GM10248 (cell line): ENCODE measurements at places on chromosomes 1 and 21.

GRCh38 chr1:159005676-159006075, 4.0 kb upstream of the IFI16 start:
- no peak for DNase-seq

DNA sequence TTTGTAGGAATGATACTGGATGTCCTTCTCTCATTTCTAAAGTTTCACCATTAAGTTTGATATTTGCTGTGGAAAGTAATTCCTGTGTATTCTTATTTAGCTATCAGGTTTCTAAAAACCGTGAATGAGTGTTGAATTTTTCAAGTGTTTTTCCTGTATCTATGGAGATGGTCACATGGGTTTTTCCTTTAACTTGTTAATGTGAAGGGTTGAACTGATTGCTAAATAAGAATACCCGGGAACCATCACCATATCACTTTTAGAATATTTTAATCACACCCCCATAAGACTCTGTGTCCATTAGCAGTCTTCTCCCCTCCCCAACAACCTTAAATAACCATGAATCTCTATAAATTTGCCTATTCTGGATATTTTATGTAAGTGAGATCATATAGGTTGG, 16.5 kb upstream of the ASAP3 start:
- no peak for DNase-seq

- no peak for DNase-seq
These were observed 14.8 kb downstream of the FAM163A start for GRCh38 chr1:179757933-179758332.

DNA sequence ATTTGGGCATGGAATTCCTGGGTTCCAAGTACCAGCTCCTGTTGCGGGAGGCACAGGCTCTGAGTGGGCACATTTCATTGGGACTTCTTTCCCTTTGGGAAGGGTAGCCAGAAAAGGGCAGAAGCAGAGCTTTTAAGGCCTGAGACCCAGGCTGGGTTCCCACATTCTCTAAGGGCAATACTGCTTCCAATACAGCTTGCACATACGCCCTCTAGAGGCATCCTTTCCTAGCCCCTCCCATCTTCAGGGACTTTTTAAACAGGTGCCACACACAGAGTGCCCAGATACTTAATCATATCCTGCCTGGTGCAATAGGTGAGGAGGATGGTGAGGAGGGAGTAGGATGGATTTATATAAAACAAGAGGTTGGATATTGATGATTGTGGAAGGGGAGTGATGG, 5.7 kb downstream of the GPR88 start:
- DNase-seq: peak; percentile 44

DNA sequence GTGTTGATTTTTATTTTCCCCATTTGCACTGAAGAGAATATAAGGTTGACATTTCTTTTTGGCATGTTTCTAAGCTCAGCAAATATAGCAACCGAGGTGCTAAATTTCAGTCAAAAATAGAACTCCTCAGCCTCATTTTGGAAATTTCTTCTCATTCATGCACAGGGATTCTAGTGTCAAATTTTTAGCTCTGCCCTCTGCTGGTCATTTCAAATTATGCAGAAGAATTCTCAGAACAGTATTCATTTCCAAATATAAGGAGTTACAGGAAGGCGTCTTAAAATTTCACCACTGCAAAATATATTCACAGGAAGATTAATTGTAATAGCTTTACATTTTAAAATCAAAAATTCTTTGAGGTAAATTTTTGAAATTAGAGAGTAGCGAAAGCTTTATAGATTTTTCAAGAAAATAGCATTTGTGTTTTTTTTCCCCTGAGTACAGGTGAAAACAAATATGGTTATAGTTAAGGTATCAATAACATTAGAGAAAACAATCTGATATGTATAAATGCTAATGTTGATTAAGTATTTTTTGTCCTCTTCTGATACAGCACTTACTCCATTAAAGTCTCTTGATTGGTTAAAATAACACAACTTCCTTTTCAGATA, 57.9 kb downstream of the FMN2 start:
- DNase-seq: no peak

DNA sequence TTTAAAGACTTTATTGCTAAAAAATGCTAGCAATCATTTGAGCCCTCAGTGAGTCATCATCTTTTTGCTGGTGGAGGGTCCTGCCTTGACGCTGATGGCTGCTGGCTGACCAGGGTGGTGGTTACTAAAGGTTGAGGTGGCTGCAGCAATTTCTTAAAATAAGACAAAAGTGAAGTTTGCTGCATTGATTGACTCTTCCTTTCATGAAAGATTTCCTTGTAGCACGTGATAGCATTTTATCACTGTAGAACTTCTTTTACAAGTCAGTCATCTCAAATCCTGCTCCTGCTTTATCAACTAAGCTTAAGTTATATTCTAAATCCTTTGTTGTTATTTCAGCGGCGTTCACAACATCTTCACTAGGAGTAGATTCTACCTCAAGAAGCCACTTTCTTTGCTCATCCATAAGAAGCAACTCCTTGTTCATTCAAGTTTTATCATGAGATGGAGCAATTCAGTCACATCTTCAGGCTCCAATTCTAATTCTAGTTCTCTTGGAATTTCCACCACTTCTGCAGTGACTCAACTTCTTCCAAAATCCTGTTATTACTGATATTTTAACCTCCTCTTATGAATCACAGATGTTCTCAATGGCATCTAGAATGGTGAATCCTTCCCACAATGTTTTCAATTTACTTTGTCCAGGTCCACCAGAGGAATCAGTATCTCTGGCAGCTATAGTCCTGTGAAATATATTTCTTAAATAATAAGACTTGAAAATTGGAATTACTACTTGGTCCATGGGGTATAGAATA, 17.6 kb upstream of the RGS1 start:
- DNase-seq: no peak

DNA sequence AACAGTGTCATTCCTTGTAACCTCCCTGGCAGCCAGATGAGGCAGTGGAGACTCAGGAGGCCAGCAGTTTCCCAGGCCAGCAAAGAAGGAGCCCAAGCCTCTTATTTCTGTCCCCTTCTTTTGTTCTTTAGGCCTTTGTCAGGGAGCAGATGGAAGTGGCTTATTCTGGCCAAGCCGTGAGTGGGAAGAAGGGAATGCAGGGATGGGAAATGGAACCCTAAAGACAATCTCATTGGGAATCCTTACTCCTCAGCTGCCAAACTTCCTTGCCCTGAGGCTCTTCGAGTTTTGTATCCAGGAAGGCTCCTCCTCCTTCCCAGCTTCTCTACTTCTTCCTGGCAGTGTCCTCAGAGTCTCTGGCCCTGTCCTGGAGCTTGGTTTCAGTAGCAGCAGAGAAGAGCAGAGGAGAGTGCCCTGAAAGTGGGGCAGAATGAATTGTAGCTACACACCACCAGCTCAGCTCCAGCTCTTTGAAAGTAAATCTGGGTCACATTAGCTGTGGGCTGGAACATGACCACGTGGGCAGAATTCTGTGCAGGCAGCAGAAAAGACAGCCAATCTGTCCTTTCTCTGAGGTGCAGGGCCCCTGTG, 63.9 kb downstream of the NDUFS5 start:
- no peak for DNase-seq

DNA sequence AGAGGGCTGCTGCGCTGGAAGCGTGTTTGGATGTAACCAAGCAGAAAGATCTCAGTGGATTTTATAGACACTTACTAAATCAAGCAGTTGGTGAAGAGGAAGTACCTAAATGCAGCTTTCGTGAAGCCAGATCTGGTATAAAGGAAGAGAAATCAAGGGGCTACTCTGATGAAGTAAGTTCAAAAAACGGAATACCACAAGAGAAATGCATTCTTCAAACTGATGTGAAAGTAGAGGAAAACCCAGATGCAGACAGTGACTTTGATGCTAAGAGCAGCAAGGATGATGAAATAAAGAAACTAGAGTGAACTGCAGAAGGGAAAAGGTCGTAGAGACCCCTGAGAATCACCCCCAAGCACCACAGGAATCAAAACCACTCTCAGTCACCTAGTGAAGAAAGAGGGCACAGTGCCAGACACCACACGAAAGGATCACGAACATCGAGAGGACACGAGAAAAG, 40.8 kb upstream of the NEXN start:
- no peak for DNase-seq

DNA sequence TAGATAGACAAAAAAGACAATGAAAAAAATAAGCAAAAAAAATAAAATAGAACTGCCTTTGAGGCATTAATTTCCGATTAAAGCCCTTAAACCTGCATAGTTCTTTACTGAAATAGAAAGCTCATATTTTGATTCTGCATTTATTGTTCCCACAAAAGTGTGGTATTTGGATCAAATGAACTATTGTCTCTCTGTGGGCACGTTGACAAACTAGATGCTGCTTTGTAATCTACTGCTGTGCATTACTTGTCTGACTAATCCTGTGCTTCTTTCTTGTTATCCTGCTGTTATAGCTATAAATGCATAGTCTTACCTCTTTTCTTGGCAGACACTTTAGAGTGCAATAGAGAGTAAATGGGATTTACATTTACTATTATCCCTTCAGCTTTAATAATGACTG, 31.4 kb upstream of the SLC35D1 start:
- no peak for DNase-seq

- DNase-seq: peak; percentile 42
These were observed 1.4 kb downstream of the LHX4 start for GRCh38 chr1:180231506-180231921.

DNA sequence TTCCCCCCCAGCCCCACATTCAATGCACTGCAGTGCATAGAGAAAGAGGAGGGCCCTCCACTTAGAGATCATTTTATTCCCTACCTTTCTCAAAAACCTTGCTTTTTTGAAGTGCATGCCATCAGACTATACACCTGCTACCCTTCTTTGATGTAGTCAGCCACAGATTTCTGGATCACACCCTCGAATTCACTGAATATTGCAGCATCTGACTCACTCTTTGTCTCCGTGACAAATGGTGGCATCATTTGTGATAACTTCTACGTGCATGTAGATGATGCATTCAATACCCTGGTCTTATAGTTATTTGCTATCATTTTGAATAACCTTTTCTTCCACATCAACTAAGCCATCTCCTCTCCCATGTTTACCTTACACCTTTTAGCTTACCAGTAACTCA, 310.3 kb upstream of the SGIP1 start:
- no peak for DNase-seq

DNA sequence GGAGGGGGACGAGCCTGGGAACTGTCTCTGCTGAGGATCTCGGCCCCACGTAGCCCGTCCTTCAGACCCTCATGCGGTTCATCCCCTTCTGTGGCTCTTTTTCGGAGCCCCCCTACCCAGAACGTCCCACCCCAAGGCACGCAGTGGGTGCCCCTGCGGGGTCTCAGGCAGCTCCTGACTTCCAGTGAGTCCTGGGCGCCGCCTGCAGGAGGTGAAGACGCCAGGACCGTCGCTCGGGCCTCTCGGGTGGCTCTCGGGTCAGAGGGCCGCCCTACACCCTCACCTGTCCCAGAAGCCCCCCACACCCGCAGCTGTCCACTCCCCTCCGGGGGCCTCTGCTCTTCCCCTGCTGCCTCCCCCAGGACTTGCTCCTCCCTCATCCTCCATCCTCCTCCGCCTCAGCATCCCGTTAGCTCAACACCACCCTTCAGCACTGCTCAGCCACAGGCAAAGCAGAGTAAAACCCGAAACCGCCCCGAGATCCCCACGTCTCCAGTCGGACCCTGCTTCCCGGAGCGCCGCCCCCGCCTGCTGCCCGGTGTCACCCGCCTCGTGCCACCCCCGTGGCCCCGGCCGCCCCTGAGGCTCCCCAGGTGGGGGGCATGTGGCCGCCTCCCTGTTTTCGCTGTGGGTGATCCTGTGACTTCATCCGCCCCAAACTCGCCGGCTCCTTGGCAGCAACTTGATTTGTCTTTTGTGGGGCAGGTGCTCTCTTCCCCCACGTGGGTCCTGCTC, 13.3 kb upstream of the POFUT2 start:
- DNase-seq: no peak

- no peak for DNase-seq
These were observed 806 bp downstream of the DDOST start for GRCh38 chr1:20660363-20660762.

DNA sequence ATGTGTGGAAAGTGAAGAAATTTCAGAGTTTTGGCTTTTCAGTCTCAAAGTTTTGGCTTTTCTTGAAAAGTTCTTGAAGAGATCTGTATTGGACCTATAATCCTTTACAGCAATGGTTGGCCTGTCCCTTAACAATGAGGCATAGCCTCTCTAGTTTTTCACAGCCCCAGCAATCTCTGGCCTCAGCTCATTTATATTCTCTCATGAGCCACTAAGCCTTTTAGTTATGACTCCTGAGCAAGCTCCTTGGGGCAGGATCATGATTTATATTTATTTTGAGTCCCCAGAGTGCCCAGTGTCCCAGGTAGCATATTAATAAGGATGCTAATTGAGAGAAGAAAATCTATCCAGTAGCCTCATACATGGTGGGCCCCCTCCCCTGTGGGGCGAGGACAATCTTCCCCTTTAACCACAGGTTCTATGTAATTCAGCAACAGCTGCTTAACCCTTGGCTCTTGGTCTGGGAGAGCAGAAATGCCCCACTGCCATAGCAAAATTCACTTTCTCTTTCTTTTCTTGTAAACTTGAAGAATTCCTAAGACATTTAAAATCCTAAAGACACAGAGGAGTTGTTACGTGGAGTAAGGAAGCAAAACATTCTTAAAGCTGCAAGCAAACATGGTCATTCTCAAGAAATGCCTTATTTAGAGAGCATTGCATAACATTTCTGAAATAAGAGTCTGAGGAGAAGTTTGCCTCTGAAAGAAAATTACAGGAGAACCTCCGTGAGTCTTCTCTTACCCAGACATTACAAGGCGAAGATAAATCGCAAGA, 6.3 kb downstream of the NGF start:
- DNase-seq: no peak

DNA sequence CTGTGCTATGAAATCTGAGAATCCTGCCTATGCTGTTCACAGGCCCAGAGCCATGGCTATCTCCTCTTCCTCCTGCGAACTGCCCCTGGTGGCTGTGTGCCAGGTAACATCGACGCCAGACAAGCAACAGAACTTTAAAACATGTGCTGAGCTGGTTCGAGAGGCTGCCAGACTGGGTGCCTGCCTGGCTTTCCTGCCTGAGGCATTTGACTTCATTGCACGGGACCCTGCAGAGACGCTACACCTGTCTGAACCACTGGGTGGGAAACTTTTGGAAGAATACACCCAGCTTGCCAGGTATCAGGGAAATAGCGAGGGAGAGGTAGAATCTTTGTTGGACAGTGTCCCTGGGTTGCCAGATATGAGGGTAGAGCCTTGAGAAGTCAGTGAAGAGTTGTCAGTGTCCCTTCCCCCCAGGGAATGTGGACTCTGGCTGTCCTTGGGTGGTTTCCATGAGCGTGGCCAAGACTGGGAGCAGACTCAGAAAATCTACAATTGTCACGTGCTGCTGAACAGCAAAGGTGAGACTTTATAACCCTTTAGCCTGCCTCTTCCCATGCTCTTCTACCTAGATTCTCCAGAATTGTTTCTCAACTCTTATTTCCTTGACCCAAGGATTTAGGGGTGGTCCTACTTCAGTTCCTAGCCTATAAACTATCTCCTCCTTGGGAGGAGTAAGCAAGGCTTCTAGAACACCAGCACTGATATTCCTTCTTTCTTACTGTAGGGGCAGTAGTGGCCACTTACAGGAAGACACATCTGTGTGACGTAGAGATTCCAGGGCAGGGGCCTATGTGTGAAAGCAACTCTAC, 1.4 kb downstream of the NIT1 start:
- peak; percentile 75 for DNase-seq

DNA sequence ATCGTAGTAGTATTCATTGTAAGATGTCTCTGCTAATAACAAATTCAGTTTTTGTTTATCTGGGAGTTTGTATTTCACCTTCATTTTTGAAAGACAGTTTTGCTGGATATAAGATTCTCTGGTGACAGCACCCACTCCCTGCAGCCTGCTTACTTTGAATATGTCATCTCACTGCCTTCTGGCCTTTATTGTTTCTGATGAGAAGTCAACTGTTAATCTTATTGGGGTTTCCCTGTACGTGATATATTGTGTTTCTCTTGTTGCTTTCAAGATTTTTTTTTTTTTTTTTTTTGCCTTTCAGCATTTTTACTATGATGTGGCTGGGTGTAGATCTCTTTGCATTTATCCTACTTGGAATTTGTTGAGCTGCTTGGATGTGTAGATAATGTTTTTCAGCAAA, 29.3 kb downstream of the MTF2 start:
- DNase-seq: no peak
